ENCODE measurements at places on chromosomes 2 and 18.

DNA sequence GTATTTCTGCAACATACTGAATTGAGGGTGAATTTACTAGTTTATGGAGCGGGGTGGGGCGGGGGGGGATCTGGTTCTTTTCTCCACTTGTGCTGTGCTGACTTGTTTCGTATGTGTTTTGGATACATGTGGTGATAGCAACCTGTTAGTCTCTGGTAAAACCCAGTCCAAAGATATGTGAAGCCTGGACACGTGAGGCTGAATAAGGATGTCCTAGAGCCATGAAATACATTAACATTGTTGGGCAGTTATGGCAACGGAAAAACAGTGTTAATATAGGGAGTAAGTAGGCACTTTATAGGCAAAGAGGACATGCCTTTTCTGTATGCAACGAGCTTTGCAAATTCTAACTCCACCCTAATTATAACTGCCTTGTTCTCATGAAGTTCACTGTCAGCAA, 42.1 kb upstream of the NEMP2 start:
- no peak for DNase-seq

DNA sequence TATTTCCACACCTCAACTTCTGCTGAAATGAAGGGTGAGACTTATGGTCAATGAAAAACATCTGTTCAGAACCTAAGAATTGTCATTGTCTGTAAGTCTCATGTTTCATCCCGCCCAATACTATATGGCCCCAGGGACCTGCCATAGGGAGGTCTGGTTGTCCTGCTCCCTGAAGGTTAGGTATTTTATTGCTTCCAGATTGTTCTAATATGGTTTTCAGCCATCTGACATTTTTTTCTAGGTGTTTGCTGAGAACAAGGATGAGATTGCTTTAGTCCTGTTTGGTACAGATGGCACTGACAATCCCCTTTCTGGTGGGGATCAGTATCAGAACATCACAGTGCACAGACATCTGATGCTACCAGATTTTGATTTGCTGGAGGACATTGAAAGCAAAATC, 7.3 kb downstream of the XRCC5 start:
- DNase-seq = no peak

- no peak for DNase-seq
These were observed 34.2 kb downstream of the NPAS2 start for GRCh38 chr2:100853909-100854810.

DNA sequence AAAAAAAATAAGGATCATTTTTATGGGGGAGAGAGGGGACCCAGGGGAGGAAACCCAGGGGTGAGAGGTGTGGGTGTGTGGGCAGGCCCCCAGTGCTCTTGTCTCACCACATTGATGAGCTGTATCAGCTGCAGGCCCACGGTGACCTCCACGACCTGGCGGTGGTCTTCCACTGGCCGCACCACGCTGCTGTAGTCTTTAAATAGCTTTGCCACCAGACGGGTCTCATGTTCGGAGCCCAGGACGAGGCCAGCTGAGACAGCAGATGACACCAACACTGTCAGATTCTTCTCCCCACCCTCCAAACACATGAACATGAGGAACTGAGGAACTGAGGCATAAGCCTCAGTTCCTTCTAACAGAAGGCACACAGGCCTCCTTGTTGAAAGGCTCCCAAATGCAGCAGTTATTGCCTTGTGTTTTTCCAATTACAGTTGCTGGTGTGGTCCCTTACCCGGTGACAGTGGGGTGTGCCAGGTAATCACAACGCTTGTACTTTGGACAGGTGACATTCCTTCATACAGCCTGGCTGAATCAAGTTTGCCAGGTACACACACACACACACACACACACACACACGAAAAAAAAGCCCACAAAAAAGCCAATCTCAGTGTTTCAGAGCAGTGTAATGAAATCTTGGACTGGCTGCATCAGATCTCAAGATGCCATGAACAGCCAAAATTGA, 4.7 kb downstream of the CHRNA1 start:
- no peak for DNase-seq

- no peak for DNase-seq
These were observed 702 bp downstream of the OLA1 start for GRCh38 chr2:174247474-174248186.

GRCh38 chr2:217512259-217512658, 490.5 kb downstream of the TNS1 start:
- no peak for DNase-seq

DNA sequence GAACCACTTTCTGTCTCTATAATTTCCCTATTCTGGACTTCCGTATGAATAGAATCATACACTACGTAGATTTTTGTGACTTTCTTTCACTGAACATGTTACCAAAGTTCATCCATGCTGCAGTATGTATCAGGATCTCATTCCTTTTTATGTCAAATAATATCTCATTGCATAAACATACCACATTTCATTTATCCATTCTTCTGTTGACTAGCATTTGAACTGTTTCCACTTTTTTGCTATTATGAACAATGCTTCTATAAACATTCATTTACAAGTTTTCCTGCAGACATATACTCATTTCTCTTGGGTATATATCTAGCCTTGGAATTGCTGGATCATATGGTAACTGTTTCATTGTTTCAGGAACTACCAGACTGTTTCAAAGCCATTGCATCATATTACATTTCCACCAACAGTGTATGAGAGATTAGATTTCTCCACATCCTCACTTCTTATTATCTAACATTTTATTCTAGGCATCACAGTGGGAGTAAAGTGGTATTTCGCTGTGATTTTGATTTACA, 186.2 kb downstream of the DYM start:
- no peak for DNase-seq

DNA sequence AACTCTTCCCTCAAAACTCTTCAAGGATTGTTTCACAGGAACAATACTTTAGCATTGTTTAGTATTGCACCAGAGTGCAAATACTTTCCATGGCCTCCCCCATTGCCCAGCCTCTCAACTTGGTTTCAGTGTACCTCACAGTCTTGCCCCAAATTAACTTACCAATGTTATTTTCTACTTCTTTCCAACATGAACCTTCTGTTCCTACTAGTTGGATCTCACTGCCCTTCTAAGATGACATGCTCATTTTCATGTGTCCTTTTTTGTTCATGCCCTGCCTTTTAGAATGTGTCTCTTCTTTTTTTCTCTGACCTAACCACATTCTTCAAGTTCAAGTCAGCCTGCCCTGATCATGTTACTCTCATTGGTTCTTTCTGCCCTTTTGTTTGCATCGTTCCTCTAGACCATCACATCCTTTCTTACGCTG, 4.1 kb downstream of the SPATS2L start:
- no peak for DNase-seq

DNA sequence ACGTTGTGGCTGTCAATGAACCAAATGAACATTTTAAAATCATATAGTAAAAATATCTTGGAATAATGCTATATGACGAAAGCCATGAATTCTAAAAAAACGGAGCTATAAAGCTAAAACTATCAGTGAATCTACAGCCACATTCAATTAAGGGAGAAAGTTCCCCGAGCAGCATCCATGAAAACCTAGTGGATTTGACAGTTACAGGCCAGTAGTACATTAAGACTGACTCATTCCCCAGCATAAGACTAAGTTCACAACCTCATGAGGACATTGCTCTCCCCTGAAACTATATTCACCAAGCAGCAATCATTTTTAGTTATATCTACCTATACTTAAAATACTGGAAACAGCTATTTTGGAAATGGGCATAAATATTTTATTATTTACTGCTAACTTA, 36.6 kb downstream of the KIDINS220 start:
- DNase-seq = no peak

DNA sequence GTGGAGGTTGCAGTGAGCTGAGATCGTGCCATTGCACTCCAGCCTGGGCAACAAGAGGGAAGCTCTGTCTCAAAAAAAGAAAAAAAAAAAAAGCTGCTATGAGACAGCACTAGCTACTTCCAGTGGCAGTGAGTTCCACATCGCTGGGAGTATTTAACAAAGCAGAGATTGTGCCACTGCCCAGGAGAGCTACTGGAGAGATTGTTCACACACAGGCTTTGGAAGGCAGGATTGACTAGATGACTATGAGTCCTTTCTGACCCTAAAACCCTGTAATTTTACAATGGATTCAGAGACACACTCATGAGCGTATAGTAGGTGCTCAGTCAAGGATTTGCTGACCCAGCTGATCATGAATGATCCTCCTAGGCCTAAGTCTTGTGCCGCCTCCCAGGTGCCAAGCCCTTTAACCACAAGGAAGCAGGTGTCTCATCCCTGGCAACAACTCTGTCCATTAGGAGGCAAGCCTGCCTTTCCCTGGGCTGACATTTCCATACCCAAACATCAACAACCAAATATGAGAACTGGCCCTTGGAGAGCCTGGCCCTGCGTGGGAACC, 45.0 kb upstream of the ODC1 start:
- DNase-seq = no peak

GRCh38 chr2:242056026-242056425, 186.5 kb downstream of the RTP5 start:
- no peak for DNase-seq

DNA sequence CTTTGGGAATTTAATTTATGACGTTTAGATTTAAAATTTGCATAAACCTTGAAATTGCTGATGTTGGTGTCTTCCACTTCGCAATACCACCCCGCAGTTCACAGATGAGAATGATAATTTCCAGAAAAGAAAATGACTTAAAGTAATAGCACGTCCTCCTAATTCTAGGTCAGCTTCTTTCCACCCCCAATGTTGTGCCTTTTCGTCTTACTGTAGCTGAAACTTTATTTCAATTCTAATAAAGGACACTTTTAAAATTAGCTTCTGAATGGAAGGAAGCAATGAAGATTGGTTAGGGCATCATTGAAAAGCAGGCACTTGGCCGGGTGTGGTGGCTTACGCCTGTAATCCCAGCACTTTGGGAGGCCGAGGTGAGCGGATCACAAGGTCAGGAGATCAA, 107.4 kb downstream of the MYCN start:
- no peak for DNase-seq

DNA sequence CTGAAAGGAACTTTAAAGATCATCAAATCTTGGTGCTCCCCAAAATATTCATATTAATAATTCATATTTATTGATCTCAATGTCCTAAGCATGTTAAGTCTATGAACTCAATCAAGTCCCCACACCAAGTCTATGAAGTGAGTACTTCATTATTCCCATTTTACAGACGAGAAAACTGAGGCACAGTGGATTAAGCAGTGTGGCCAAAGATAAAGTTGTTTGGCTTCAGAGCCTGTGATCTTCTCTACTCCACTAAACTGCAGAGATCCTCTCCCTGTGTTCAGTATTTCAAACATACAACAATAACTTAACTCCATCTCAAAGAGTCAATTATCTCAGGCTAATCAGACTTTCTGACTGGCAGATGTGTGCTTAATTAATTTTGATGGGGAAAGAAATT, 29.8 kb downstream of the KCNK3 start:
- no peak for DNase-seq

GRCh38 chr2:238141541-238142318, 3.3 kb downstream of the KLHL30 start:
- DNase-seq = no peak

GRCh38 chr2:1856922-1857321, 112.6 kb upstream of the PXDN start:
- no peak for DNase-seq

DNA sequence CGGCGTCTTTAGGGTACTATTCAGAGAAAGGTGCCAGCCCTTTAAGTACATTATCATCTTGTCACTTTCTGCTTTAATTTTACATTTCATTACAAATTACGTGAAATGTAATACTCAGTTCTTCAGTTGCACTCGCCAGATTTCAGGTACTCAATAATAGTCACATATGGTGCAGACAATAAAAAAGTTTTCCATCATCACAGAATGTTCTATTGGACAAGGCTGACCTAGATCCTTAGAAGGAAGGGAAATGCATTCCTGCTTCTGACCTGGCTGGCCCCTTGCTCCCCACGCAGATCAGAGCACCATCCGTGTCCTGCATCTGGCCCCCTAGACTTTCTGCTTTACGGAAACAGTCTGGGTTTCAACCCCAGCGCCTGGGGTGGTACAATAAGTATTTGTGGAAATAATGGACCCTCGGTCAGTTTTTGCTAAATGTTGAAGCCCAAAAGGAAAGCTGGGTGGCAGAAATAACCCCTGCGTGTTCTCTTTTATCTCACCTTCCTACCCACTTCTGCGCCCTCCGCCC, 681 bp upstream of the C2orf72 start:
- DNase-seq = no peak

DNA sequence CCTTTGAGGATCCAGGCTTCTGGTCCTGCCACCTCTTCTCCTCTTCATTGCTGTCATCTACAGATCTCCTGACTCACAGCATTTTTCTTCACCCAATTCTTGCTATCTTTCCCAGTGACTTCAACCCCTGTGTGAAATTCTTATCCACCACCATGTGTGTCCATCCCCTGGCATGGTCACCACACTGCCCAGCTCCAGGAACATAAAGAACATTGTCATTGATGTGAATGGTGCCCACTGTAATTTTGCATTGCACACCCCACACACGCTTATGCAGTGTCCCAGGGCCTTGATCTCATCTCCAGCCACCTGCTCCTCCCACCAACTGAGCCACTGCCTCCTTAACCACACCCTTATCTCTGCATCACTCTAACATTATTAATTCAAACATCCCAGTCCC, 85.3 kb downstream of the C1D start:
- DNase-seq = no peak

- peak; percentile 21 for DNase-seq
These were observed 85.3 kb downstream of the SPP2 start for GRCh38 chr2:234135750-234136221.

- no peak for DNase-seq
These were observed 12.8 kb downstream of the CYB5A start for GRCh38 chr18:74278983-74279382.

DNA sequence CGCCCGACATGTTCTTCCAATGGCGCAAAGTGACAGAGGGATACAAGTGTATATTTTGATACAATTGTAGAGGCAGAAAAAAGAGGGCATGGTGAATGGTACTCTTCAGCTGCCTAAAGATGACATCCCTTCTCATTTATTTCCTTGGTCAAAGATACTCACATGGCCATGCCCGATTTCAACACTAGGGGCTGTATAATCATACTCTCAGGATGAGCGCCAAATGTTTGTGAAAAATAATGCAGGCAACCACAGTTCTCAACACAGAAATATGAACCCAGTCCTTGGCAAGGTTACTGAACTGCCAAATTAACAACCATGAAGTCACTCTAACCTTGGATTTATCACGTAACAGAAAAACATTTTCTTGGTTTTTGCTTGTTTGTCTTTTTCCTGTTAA, 204.4 kb downstream of the CCDC102B start:
- no peak for DNase-seq

GRCh38 chr2:172968061-172968469, 107.6 kb upstream of the MAP3K20 start:
- no peak for DNase-seq

- DNase-seq = no peak
These were observed 391.7 kb downstream of the PTPRM start for GRCh38 chr18:7958897-7959146.

Measured in activated naive CD4-positive, alpha-beta T cell (primary cell).